ENCODE measurements at places on chromosomes 4 and X. TPM values are rescaled to one million over a fixed set of nuclear protein-coding genes. Genes with fewer than 3 reads are reported as not detected.

GRCh38 chrX:70527053-70527452, 82.4 kb downstream of the DLG3 start:
- no peak for DNase-seq

- DNase-seq: no peak
These were observed 229.5 kb downstream of the SPCS3 start for GRCh38 chr4:176549161-176549865.

DNA sequence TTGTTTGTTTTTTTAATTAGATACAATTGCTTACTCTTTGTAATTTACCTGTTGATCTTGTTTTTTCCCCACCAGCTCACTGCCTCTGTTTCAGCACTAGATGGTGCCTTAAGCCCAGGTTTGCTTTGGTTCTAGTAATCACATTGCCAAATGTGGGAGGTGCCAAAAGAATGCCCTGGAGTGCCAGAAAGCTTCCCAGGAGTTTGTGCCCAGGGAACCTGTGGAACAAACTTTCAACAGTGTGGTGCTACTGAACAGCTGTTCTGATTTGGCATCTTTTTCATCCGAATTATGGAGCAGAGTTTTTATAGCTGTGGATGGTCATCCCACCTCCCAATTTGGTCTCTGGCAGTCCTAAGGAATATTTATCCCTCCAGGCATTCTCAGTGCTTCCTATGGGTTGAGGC, 1000.7 kb downstream of the STIM2 start:
- DNase-seq: no peak

DNA sequence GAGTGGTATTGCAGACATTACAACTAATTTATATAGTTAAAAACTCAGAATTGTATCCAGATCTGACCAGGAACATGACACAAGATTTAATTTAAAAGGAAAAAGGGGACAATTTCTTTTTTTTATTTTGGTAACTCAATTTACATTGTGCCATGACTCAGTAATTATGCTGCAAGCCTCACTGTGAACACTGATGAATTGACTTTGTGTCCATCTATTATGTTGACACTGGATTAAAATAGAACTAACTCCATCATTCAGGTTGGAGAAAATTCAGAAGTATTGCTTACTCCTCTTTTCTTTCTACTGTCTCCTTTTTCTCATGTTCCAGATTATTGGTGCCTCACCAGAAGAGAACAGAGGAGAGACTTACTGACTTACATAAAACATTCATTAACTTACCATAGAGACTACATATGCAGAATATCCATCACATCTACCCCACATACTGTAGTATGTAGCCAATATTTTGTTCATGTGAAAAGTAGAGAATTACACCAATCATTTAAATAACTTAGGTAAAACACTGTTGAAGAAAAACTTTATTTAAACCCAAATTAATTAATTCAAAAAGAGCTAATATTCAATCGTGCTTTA, 15.8 kb upstream of the LEF1 start:
- DNase-seq: no peak

DNA sequence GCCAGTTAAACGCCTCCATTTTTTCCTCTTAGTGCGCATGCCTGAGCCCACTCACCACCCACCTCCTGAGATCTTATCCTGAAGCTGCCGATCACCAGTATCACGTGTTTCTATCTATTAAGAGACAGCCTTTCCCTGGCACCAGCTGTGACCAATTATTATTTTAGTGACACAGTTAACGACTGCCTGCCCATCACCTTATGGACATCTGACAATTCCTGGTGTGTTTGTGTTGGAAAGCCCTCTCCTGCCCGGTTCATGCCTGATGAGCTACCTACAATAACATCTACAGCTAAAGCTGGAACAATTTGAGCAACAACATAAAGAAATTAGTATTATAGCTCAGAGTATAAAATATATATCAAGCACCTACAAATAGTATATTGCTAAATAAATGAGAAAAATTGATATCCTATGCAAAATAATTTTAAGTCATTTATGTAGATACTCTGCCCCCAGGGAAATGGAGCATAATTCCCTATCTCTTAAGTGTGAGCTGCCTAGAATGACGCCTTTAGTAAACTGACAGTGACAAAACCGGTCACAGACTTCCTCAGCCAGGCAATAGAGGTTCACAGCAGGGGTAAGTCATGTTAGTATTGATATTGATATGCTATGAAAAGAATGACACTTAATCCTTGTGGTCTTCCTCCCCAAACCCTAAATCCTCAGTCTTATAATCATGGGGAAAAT, 862.2 kb downstream of the TRAM1L1 start:
- no peak for DNase-seq

DNA sequence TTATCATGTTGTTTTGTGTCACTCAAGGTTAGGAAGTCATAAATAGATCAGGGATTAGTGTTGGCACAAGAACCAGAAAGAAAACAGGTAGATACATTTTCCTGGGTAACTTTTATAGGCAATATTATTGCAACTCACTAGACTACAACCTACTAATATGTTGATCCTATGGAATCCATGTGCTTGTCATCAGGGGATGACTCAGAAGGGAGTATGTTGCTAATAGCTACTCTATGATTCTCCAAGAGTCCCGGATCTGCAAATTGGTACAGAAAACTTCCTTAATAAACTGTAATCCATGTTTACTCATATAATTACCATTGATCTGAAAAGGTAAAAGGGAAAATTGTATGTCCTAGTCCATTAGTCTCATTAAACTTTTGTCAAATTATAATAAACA, 11.7 kb upstream of the GNRHR start:
- DNase-seq: no peak

DNA sequence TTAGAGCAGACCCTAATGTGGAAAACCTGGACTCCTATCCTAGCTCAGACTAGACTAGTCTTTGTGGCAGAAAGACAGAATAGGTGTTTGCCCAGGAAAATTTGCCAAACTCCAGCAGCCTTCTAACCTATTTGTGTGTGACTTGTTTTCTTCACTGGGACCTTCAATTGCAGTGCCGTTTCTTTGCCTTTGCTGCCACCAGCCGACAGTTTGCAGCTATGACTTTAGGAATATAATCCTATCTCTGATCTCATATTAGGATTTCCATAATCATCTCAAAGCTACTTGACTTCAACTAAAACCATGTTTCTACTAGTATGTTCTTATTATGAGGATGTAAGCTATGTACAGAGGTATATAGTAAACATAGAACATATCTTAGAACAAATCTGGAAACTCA, 60.2 kb upstream of the PGAM4 start:
- peak; percentile 5 for DNase-seq

GRCh38 chr4:39446842-39447573, 11.7 kb downstream of the RPL9 start:
- DNase-seq: no peak

DNA sequence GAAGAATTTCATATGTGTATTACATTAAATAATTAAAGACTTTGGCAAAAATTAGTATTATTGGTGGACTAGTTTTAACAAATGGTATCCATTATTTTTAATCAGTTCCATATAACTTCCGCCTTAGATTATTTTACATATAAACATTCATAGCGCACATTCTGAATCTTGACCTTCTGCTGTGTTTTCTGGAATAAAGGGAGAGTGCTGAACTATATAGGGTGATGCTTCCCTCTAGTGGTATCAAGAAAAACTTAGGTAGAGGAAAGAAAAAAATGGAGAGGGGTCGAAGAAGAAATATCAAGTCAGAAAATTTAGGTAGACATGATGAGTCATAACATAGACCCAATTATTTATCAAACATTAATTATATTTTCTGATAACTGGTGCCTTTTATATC, 155.6 kb upstream of the PACRGL start:
- DNase-seq: no peak

- peak; percentile 70 for DNase-seq
These were observed 155.8 kb downstream of the PPP3CA start for GRCh38 chr4:101191302-101192098.

DNA sequence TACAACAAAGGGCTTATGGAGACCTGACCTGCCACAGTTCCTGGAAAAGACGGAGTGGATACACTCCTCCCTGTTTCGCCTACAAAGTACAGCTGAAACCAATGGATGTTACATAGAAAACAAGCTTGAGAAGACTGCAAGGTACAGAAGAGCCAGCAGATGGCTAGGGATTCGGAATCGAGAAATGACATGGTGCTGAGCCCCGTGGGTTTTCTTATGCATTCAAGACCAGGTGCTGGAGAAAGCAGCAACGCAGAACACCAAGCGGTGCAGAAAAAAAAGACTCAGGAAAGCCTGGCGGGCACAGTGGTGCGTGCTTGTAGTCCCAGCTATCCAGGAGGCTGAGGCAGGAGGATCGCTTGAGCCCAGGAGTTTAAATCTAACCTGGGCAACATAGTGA, 13.8 kb downstream of the TIMM17B start:
- no peak for DNase-seq

DNA sequence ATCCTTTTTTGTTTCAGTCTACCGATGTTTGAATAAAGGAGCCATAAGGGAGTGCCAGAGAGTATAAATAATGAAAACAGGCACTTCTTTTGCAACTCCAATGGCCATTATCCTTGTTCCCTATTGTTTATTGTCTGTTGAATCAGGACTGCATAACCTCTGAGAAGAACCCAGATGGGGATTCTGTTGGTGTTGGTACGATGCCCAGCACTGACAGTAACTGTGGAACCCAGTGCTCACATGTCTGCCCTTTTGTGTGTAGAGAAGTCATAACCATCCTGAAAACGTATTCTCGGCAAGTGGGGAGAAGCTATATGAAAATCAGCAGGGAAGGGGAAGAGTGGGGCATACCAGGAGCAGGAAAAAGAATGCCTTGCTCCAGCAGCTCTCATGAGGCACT, 195.1 kb upstream of the EDNRA start:
- DNase-seq: no peak

GRCh38 chr4:186335793-186336192, 69.8 kb downstream of the F11 start:
- DNase-seq: no peak

DNA sequence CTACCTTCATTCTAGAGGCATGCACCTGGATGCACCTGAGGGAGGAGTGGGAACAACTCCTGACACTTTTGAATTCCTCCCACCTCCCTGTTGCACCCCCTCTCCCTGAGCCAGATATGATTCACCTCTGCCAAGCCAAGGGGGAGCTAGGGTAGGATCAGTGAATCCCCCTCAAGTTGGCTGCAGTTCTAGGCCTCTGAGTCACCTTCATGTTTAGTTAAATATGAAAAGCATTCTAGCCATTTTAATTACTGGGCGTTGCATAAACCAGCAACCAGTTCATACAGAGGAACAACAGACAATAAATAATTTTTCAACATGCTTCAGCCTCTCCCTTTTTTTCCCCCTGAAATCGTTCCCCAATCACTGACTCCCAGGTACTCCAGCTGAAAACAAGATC, 1440.2 kb downstream of the ADGRL3 start:
- no peak for DNase-seq

GPR173 gene
- total RNA-seq: 7.9 TPM

STPG2 gene
- 2.4 TPM for total RNA-seq

MXRA5 gene
- 0.84 TPM for total RNA-seq

EDNRA gene
- 25.5 TPM for total RNA-seq

F9 gene
- total RNA-seq: not detected

TRAM1L1 gene
- total RNA-seq: 6.3 TPM

ZCCHC13 gene
- total RNA-seq: not detected

PPARGC1A gene
- total RNA-seq: 5.9 TPM

LRCH2 gene
- total RNA-seq: 7.1 TPM

GAR1 gene
- 7.2 TPM for total RNA-seq

Measured in tibial nerve (tissue), 4 donors.